ENCODE measurements at places on chromosomes 2 and 18.

GRCh38 chr2:217060951-217061547, 201.2 kb upstream of the TNP1 start:
- no peak for DNase-seq

GRCh38 chr2:237869343-237870102, 10.1 kb downstream of the RAMP1 start:
- DNase-seq: no peak

GRCh38 chr2:64908406-64908805, 80.8 kb upstream of the SLC1A4 start:
- DNase-seq: no peak

- DNase-seq: no peak
Observed at GRCh38 chr2:33321876-33322483, 154.5 kb upstream of the RASGRP3 start.

GRCh38 chr18:45938488-45938935, 28.6 kb downstream of the EPG5 start:
- DNase-seq: no peak

DNA sequence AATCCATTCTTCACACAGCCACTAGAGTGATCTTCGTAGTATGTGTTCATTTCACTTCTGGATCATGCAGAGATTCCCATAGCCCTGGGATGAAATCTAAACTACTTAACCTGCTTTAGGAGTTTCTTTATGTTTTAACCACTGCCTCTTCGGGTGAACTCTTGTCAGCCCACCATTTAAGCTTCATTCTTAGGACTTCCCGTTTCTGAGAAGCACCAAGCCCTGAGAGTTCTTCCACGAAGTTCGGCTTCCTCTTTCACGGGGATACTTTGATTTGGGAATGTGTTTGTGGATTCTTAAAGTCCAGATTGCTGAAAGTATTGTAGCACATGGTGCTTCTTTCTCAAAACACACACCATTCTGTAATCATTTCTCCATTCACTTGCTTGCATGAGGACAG, 205.0 kb downstream of the UBE2E3 start:
- DNase-seq: no peak

DNA sequence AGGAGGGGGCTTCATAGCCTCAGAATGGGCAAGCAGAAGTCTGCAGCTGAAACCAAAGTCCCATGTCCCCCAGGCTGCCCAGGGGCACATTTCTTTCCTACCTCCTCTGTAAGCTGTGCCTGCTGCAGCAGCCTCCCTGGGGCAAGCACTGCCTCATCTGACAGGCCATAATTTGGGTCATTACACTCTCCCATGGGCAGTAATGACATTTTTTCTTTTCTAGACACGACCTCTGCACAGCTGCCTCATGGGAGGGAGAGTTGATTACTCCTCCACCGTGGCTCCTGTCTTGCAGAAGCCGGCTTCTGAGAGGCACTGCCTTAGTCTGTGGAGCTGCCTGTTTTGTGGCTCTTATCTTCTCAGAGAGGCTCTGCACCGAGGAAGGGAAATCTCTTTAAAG, 268.9 kb downstream of the TDRD15 start:
- DNase-seq: no peak

DNA sequence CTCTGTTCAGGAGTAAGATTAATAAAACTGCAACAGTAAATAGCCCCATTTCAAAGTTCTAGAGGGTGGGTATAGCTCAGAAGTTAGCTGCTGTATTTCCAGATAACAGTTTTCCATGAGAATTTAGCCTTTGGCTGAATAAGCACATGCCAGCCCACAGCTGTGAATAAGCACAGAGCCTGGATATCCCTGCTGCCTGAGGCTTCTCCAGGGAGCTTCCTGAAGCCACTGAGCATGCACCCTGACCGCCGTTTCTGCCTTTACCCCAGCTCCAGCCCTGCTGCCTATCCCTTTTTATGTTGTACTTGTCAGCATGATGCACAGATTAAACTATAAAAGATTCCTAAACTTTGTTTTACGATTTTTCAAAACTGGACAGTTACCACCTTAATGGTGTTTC, 85.3 kb downstream of the FEZ2 start:
- no peak for DNase-seq

DNA sequence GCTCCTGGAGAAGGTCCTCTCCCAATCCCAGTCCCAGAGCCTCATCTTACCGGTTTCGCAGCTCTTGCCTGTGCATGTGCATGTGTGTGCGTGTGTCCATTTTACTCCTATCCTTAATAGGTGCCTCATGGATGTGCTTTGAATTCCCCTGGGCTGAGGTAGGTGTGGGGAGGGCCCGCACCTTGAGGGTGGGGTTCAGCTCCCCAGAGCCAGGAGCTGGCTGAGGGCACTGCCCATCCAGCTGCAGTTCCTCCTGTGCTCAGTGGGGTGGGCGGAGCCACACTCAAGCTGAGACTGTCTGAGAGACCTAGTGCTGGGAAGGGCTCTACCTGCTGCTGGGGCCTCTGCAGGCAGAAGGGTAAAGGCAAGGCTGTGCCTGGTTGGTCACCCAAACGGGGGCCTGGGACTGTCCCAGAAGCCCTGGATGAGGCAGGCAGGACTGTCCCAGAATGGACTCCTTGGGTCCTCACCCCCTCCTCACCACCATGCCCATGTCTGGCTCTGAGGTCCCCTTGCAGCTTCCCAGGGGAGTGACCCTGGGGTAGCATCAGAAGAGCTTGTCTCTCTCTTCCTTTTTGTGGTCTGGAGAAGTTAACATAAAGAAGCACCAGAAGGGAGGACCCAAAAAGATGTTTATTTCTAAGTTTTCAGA, 8.9 kb downstream of the GDF7 start:
- DNase-seq: no peak

- DNase-seq: no peak
Observed at GRCh38 chr2:207933396-207934065, 91.8 kb downstream of the PLEKHM3 start.

DNA sequence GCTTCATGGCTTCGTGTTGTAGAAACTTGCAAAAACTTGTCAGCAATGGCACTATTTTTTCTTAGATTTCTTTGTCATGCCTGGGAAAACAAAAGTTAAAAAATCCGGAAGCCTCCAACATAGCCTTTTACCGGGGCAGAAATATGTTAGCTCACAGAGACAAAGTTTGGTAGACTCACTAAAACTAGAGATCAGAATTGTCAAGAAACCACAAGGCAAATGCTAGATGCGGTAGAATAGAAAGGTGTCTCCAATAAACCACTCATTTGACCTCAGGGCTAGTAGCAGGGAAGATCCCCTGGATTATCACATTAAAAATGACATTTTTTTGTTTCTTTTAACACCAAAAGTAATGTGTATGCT, 405 bp downstream of the CASP10 start:
- DNase-seq: no peak

DNA sequence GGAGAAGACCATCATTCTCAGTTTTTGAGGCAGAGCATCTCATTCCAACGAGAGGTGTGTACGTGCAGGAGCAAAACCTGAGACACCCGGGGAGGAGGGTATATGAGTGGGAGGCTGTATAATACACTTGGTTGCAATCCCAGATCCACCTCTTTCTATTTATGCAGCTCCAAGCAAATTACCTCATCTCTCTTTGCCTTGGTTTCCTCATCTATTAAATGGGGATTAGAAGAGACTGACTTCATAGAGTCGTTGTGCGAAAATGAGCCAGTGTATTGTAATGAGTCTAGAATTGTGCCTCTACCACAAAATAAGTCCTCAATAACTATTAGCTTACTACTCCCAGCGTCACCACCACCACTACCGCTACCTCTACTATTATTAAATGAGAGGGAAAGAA, 40.1 kb downstream of the TGOLN2 start:
- no peak for DNase-seq

DNA sequence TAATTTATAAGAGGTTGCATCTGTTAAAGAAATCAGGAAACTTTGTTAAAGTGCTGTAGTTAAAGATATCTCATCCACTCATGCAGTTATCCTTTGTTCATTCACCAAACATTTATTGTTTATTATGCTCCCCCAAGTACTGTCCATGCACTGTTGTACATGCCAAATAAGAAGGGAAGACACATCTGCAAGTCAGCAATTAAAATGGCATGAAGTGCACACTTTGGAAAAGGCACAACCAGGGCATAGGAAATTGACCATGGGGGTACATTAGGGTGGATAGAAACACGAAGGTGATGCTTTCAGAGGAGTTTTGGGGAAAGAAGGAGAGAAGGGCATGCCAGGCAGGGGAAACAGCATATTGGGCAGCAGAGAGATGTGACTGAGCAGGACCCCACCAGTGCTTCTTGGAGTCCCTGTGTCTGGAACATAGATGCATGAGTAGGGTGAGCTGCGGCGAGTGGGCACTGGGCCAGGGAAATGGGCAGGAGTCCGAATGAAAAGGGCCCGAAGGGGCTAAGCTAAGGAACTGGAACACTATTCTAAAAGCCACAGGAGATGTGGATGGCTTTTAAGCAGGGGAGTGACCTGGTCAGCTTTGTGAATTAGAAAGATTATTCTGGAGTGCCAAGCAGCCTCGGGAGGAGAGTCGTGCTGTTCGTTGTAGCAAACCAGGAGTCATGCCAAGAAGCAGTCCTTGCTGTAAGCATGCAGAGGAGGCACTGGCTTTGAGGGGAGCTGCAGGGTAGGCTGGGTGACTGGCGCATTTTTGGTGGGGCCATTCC, 316.3 kb downstream of the AGPS start:
- DNase-seq: no peak

DNA sequence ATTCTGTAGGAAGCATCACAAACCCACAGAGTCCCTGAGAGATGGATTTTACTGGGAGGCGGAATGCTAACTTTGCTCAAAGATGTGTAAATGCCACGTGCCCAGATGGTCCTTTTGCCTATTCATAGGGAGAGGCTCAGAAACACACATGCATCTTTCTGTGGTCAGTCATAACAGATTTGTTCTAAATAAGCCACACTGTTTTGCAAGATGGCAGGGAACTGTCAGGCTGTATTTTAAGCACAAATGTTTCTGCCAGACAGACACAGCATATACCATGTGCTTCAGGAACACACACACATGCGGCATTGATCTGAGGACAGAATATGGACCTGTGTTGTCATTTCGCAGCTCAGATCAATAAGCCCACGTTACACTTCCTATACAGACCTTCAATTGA, 312.0 kb downstream of the GPD2 start:
- no peak for DNase-seq

- no peak for DNase-seq
Observed at GRCh38 chr18:12371590-12371989, 5.4 kb downstream of the AFG3L2 start.

DNA sequence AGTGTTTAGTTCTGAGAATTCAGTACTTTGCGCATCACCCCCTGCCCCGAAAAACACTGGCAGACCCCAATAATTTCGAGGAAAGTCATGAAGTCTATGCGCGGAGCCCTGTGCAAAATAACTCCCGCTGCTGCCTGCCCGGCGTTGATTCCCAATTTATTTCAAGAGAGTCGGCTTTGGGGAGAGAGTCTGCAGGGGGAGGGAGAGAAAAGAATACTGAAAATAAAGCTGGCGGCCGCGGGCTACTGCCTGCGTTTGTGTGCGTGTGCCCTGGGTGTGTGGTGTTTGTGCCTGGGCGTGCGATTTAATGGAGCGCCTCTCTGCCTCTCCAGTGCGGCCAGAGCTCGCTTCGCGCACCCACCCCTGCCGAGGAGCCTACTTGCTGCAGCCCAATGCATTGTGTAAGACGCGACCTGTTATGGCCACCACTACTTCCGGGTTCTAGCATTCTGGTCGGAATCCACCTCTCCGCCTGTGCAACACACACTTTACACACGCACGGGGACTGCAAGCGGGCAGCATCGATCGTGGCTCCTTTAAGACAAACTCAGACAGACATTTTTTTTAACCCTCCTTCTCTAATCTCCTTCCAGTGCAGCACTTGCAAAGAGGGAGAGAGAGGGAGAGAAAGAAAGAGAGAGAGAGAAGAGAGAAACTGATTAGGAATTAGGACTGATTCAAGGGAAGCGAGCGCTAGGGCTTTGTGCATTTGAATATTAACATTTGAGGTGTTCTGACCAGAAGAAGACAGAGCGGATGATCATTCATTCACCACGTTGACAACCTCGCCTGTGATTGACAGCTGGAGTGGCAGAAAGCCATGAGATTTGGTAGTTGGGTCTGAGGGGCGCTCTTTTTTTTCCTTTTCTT, at the start of gene MEIS1:
MEIS1 (plus strand) TSS at position 447 of the 870 bp plus-strand sequence. CDS start 732 bp downstream, outside the sequence.
- peak; percentile 95 for DNase-seq

DNA sequence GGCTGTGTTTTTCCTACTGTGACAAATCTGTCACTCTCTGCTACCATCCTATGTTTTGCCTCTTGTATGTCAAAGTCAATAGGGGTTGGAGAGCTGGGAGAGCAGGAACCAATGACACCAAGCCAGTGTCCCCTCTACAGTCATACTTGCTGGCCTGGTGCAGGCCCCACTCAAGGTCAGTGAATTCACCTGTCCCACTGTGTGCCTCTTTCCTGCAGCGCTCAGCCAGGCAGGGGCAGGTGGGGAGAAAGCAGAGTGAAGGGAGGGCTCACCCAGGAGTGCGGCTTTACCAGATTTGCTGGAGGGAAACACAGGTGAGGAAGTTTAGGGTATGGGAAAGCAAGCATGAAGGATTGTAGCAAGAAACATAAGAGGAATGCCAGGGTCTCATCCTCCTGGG, 114.5 kb downstream of the GYPC start:
- DNase-seq: no peak

DNA sequence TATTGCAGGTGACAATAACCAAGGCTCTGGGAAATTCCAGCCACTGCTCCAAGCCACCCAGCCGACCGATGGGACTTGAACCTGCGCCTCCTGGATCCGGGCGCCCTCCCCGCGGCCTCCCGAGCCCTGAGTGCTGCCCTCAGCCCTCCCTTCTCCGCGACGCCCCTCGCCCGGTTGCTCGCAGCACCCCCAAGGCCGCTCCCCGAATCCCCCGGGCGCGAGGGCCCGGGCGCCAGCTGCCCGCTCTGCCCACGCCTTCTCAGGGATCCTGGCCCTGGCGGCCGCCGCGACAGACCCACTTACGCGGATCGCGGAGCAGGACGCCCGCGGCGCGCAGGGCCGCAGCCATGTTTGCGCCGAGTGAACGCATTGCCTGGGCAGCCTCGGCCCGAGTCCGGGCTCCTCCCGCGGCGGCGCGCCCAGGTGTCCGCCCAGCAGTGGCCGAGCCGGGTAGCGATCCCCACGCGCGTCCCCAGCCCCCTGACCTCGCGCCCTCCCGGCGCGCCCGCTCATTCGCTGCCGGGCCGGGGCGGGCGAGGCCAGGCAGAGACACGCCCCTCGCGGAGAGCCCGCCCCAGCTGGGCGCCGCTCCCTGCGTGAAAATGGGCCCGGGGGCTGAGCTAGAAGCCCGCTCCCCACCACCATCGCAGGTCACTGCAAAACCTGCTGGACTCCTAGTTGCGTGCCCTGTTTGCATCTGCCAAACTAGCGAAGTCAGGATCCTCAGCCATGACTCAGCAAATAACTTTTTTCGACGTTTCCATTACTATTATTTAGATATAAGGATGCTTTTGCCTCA, at the start of gene FECH:
FECH (minus strand) TSS at position 452 of the 799 bp plus-strand sequence; CDS start at position 370, 82 bp downstream.
- DNase-seq: peak; percentile 52

DNA sequence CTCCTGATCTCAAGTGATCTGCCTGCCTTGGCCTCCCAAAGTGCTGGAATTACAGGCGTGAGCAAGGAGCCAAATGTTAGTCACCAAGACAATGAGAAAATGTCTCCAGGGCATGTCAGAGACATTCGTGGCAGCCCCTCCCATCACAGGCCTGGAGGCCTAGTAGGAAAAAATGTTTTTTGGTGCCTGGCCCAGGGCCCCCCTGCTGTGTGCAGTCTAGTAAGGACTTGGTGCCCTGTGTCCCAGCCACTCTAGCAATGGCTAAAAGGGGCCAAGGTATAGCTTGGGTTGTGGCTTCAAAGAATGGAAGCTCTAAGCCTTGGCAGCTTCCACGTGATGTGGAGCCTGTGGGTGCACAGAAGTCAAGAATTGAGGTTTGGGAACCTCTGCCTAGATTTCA, 12.5 kb upstream of the TXNL4A start:
- no peak for DNase-seq

GRCh38 chr18:39225373-39225772, 1659.8 kb upstream of the CELF4 start:
- DNase-seq: no peak
